Urinary bladder (tissue), 4 donors: ENCODE measurements at places on chromosomes 5 and 9.

- no peak for DNase-seq
Observed at GRCh38 chr5:219460-219863, 1.3 kb downstream of the SDHA start.

DNA sequence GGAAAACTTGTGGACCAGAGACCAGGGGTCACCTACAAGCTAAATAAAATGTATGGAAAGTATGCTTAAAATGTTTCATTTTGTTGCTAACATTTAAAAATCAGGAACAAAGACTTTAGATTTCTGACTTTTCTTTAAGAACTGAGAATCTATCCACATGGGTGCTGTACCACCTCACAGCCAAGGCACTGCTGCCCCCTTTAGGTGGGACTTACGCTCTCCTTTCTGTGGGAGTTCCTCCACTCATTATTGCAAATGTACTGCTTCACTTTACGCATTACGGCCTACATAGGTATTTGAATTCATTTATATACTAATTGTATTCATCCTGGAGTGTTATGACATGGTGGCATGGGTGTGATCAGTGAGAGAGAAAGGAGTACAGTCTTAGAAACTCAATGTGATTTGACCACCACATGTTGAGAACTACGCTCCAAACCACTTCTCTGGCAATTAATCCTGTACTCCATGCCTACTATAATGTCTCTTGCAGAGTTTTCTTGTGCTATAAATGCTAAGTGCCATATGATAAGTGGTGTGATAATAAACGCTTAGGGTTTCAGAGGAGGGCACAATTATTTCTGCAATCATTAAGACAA is 24.7 kb upstream of the CETN3 start:
- no peak for DNase-seq

GRCh38 chr9:126330536-126330935 is 3.9 kb downstream of the MVB12B start:
- DNase-seq: no peak

- no peak for DNase-seq
Observed at GRCh38 chr5:157308836-157309465, 43.0 kb downstream of the CYFIP2 start.

DNA sequence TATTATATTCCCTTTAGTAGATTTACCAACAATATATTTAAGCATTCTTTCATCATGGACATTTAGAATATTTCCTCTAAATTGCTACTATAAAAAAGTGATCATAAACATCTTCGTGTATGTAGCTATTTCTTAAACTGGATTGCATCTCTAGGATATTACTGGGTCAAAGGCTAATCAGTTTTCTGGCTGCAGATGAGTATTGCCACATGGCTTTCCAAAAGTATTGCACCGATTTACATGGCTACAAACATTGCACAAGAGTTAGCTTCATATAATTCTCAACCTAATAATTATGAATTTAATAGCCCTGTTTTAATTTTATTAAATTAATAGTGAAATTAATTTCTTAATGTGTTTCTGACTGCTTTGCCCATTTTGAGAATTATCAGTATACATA is 183.4 kb downstream of the DMRT2 start:
- no peak for DNase-seq

DNA sequence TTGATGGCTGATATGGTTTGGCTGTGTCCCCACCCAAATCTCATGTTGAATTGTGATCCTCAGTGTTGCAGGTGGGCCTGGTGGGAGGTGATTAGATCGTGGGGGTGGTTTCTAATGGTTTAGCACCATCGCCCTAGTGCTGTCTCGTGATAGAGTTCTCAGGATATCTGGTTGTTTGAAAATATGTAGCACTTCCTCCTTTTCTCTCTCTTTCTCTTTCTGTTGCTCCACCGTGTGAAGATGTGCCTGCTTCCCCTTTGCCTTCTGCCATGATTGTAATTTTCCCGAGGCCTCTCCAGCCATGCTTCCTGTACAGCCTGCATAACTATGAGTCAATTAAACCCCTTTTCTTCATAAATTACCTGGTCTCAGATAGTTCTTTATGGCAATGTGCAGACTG is 111.6 kb downstream of the SREK1 start:
- DNase-seq: no peak
